Right atrium auricular region (tissue), 2 donors: ENCODE measurements at places on chromosomes 6 and 20. TPM values are rescaled to one million over a fixed set of nuclear protein-coding genes. Genes with fewer than 3 reads are reported as not detected.

- no peak for DNase-seq
Observed at GRCh38 chr6:89454300-89454699, 21.3 kb downstream of the ANKRD6 start.

Gene HLA-DPB1
- total RNA-seq, result 76.7 TPM

Gene RAMACL
- total RNA-seq, result 0.52 TPM

DNA sequence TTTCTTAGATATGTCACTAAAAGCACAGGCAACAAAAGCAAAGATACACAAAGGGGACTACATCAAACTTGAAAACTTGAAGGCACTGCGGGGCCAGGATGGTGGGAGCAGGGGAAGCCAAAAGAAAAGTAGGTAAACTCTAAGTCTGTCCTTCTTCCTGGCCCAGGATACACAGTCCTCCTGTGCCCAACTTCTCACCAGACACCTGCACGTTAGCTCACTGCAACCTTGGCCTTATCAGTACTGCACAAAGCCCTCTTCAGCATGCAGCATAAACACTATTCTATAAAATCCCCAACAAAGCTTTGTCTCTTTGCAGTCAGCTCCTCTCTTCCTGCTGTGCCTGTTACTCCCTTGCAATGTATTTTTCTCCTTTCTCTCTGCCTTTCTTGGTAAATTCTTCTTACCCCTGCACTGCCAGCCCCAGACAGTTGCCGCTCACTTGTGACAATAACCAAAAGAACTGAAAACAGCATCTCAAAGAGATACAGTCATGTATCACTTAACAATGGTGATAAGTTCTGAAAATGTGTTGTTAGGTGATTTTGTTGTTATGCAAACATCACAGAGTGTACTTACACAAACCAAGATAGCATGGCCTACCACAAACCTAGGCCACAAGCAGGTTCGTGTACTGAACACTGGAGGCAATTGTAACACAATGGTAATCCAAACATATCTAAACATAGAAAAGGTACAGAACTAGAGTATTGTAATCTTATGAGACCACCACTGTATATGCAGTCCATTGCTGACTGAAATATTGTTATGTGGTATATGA, 51.2 kb downstream of the NINL start:
- no peak for DNase-seq

Gene ANKRD6
- total RNA-seq, result 9.2 TPM

- DNase-seq, result no peak
Observed at GRCh38 chr6:125867483-125867942, 76.8 kb downstream of the NCOA7 start.

Gene ZSCAN12
- total RNA-seq, result 3.4 TPM

DNA sequence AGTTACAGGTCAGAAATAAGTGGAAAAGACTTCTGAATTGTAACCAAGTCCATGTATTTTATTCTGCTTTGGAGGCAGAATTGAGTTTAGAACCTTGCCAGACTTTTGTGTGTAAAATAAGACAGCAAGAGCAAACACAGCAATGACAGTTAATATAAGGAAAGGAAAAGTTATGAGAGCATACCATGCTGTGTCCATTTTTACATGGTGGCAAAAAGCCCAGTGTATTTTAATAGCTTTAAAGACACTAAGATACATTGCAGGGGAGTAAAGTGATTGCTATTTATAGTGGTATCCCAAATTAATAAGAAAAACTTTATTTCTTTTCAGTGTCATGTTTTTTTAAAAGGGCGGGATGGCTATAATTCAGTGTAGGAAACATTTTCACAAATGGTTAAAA, 45.2 kb downstream of the CDC5L start:
- DNase-seq, result no peak

Gene PTK7
- 4.5 TPM for total RNA-seq

DNA sequence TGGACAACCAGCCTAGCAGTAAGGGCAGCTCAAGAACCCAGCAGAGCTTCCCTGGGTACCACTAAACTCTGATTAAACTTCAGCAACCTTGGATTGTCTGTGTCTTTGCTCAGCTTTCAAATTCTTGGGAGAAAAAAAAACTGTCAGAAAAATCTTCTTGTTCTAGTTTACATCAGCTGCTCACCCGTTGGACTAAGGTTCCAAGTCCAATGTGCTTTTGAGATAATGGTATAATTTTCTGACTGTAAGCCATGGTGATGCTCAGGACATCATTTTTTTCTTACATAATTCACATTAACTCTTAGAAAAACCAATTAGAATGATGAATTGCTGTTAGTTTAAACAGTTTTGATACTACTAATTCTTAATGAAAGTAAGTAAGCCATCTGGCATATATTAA, 145.8 kb downstream of the COL9A1 start:
- DNase-seq, result no peak

- DNase-seq, result no peak
Observed at GRCh38 chr6:129793447-129793846, 67.7 kb downstream of the TMEM244 start.

Gene JPH2
- total RNA-seq, result 168 TPM

- DNase-seq, result no peak
Observed at GRCh38 chr20:62336775-62337557, 30.1 kb downstream of the LAMA5 start.

Gene PPP1R16B
- total RNA-seq, result 0.96 TPM

- DNase-seq, result peak; percentile 54
Observed at GRCh38 chr20:32972181-32973076, 31.8 kb downstream of the SUN5 start.

Gene BEND6
- 0.43 TPM for total RNA-seq

DNA sequence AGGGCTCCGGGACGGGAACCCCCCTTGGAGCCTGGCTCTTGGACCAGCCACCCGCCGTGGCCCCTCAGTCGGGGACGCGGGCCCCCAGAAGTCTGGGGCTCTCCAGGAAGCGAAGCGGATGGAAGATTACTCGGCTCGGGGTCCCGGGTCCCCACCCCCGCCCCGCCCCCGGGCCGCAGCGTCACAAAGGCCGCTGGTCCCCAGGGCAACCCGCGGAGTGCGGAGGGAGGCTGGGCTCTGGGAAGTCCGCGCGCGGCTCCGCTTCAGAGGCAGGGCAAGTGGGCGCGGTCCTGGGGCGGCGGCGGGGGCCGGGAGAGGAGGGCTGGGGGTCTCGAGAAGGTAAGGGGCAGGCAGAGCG, at the start of gene FNDC11:
FNDC11 (plus strand) TSS at position 227 of the 358 bp plus-strand sequence. CDS start 1,505 bp downstream, outside the sequence.
- no peak for DNase-seq

Gene DNAH8
- total RNA-seq, result not detected

DNA sequence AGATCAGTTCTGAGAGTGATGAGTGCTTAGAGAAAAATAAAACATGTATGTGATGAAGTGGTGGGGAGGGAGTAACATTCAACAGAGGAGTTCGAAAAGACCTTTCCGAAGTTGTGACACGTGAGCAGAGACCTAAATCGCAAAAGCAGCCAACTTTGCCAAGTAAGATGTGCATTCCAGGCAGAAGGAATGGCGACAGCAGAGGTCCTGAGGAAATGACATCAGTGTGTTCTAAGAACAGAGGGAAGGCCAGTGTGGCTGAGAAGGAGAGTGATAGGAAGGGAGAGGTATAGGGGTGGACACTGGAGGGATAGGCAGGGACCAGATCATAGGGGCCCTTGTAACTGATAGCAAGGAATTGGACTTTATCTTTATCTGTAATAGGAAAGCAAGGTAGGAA, 51.3 kb downstream of the ADAT2 start:
- no peak for DNase-seq

DNA sequence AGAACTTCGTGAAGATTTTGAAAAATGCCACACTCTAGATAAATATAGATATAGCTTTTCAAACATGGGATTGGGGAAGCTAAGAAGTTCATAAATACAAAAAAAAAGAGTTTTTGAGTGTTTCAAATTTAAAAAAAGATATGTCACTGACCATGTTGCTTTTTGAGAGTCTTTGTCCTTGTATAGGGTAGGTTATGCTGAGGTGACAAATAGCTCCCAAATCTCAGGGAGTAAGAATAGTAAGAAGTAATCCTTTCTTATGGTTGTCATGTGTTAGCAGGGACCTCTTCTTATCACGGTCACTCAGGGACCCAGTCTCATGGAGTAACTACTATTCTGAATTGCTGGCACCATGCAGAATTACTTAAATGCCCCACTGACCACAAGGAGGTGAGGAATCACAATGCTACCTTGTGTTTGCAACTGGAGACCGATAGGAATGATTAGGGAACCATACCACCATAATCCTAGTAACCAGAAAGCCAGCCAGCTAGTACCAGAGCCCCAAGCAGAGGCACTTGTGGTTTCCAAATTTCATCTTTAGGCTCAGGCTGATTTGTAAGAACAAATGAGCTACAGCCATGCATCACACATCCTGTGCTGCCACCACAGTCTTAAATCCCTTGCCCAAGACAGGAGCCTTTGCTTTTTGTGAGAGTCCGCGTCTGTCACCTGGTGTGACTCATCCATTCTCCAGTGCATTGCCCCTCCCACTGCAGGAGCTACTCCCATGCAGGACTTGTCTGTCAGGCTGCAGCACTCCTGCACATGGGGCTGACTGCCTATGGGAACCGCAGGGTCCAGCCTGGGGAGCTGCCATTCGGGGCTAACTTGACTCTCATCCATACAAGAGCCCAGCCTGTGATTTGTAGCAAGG, 42.4 kb upstream of the ADGRF4 start:
- no peak for DNase-seq

DNA sequence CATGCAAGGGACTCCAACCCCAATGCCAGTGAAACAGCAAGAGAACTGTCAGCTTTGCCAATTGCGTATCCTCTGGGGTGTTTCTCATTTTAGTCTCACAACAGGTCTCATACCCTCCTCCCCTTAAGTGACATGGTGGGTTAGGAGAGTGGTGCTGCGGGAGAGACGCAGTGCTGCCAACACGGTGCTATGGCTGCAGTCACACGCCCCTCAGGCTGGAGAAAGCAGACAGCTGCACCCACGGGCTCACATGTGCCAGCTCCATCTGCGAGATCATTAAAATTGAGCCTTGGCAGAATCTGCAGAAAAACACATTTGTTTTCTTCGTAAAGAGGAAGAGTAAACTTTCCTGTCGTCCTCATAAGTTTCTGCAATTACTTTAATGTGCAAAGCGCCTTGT, 114.7 kb downstream of the ANKRD60 start:
- DNase-seq, result no peak

- DNase-seq, result no peak
Observed at GRCh38 chr6:54897462-54898189, 51.1 kb downstream of the FAM83B start.

DNA sequence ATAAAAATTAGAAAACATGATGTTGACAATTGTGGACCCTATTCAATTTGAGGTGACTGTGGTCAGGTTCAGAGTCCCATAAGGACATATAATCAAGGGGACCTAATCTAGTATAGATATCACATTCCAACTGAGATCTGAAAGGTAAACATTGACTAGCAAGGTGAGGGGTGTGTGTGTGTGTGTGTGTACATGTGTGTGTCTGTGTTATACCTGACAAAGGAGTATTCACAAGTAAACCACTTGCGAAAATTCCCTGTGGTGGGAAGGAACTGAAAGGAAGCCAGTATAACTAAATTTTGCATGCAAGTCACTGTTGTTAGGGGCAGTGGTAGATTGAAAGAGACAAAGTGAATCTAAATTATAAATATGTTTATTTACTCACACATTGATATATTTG, 723.7 kb downstream of the COL12A1 start:
- DNase-seq, result no peak

- no peak for DNase-seq
Observed at GRCh38 chr6:33604941-33605854, 15.9 kb upstream of the ITPR3 start.

Gene PRPH2
- total RNA-seq, result 1.1 TPM

GRCh38 chr6:33689879-33690278, 21.6 kb downstream of the UQCC2 start:
- DNase-seq, result no peak

DNA sequence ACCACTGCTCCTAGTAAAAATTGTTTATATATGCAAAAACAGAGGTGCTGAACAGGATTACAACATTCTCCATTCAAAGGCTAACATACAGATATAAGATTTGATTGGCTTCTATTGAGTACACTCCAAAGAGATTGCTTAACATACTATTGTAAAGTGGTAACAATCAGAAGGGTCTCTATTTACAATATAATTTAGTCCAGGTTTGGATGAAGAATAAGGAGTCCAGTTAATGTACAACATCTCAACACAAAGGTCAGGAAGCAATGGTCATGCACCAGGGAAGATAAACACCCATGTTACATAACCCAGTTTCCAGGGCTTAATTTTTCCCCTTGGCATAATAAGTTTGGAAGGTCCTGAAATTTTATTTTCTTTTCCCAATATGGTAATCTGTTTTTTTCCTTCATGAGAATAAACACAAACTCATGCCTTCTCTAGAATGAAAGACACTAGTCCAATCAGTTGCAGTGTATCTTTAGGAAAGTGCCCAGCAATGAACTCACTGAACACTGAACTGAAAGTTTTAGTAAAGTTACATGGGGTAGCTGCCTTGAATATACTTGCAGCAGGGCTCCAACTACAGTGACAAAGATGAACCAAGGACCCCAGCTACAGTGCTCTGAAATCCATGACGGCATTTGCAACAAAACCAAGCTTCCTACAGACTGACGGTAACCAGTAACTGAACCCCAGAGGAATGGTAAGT, 255.3 kb upstream of the GJE1 start:
- DNase-seq, result no peak

GRCh38 chr6:27795697-27796494, 116.3 kb downstream of the OR2B2 start:
- no peak for DNase-seq

DNA sequence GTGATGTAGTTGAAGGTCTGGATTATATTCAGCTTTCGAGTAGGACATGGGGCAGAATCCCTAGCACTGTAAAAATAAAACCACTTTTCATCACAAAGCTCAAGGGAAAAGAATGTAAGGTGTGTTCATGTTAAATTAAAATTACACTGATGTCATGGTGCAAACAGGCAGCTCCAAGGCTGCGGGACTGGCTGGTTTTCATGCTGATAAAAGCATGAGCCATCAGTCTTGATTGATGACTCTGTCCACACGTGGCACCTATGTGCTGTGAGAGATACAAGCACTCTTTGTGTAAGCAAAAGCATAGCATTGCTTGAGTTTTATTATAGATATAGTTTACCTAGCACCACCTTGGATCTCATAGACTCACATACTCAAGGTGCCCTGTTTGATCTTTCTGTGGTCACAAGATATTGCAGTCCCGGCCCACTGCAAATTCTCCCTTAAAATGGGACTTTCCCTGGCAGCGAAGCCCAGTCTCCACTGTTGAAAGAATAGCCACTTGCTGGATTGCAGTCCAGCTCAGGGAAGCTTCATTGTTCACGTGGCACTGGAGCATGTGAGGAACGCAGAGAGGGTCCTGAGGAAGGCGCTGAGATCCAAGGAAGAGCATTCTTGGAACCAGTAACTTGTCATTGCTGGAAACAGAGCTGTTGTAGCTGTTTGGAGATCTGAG, 90.6 kb downstream of the TIAM2 start:
- DNase-seq, result no peak

DNA sequence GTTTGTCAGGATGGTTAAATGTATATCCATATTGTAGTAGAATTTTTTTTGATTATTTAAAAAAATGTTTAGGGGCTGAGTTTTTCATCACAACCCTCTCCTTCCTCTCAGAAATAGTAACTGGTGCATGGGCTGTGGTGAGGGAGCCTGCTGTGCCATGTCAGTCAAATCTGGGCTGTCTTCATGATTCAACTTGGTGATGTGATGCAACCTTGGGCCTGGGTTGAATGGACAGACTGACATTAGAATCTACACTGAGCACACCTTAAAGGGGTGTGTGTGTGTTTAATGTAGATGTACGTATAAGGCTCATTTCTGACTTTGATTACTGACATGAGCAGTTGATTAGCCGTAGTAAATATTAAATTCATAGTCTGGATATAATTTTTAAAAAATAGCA, 3.7 kb downstream of the TJAP1 start:
- no peak for DNase-seq

- no peak for DNase-seq
Observed at GRCh38 chr6:90584636-90585255, 2.1 kb downstream of the MAP3K7 start.

- DNase-seq, result no peak
Observed at GRCh38 chr6:84222426-84222825, 5.0 kb downstream of the CEP162 start.
